ENCODE measurements at places on chromosomes 7 and 10.

DNA sequence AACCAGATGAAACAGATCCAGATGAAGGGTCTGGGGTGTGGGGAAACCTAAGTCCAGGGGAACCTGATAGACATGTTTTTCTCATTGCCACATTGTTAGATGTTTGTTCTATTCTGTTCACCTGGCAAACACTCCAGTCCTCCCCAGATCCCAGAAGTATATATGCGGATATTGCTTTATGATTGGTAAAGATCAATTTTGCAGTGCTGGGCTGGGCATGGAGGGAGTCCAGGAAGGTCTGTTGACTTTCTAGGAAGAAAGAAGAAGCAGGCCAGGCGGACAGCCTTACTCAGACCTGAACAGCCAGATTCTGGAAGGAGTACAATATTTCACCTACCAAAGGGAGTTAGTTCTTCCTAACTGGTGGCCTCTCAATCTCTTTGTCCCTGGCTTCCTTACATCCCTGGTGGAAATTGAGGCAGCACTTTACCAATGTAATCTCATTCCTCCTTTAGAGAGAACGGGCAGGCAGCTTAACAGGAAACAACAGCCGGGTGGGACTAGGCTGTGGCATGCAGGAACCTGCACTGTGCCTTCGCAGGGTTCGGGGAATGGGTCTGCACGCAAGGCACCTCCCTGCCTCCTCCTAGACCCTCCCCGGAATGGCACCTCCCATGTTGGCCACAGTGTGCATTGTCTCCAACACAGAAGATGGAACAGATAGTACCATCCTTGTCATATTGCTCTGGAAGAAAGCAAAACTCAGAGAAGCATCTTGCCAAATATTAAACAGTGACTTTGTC is 930 bp downstream of the GIMAP6 start:
- DNase-seq = peak; percentile 33

- DNase-seq = no peak
Measured at GRCh38 chr7:13904007-13904406, 85.5 kb downstream of the ETV1 start.

- no peak for DNase-seq
Measured at GRCh38 chr10:48456361-48456804, 148.5 kb downstream of the ARHGAP22 start.

GRCh38 chr10:8439040-8439439 is 384.6 kb downstream of the GATA3 start:
- DNase-seq = no peak

GRCh38 chr7:25854608-25855497 is 297.1 kb upstream of the NFE2L3 start:
- no peak for DNase-seq

DNA sequence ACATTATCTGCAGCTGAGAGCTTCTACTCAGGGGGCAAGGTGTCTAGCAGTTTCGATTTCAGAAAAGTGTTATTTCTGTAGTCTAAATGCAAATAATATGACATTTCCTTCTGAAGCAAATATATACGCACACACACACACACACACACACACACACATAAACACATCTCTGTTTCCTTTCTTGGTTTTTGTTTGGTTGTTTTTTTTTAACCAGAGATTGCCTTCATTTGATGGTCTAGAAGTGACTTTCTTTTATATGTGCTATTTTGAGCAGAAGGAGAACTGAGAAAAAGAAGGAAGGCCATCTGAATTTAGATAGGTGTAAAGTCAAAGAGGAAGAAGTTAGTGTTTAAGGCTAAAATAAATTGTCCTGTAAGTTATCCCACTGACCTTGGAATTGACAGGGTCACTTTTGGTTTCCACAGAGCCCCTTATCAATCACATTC is 142.2 kb downstream of the TRIL start:
- no peak for DNase-seq

GRCh38 chr10:22246680-22247391 is 29.0 kb upstream of the EBLN1 start:
- DNase-seq = peak; percentile 74

GRCh38 chr10:31762316-31762715 is 166.3 kb downstream of the ARHGAP12 start:
- no peak for DNase-seq

- DNase-seq = no peak
Measured at GRCh38 chr7:151722533-151722932, 154.4 kb downstream of the PRKAG2 start.

DNA sequence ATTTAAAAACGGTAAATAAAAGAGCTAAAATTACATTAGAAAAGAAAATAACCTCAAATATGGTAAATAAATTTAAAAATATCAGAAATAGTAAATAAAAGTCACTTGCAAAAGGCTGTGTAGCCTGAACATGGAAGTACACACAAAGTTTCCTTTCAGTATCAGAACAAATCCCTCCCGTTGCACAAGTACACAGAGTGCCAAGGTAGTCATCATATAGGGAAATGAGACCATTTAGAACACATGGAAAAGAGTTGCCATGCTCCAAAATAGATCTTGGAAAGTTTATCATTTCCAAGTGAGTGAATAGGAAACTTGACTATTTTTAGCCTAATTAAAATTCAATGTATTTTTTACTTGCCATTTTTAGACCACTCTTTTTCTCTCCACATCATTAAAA is 11.6 kb downstream of the CALCR start:
- no peak for DNase-seq

Measured in central memory CD4-positive, alpha-beta T cell (primary cell).